Stimulated activated CD8-positive, alpha-beta memory T cell treated with anti-CD3 and anti-CD28 coated beads, Interleukin-4, amount 100 ng/mL, for 1 hour (primary cell): ENCODE measurements at places on chromosomes 1 and 21.

DNA sequence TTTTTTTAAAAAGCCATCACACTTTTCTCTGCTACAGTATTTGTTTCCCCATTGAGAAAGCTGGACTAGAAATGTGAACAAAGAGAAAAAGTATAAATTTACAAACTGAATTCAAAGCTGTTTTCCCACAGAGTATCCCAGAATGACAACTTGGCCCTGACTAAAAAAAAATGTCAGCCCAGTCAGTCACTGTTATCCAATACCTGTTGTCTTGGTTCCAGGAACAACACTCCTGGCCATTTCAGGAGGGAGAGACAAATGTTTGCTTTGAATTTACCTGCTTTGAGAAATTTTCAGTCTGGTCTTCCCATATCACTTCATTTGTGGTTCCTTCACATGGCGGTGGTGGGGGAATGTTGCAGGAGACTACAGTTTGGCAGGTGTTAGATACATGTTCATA, 46.2 kb downstream of the COLGALT2 start:
- DNase-seq: no peak

GRCh38 chr1:8431019-8431418, 113.1 kb downstream of the SLC45A1 start:
- no peak for DNase-seq

DNA sequence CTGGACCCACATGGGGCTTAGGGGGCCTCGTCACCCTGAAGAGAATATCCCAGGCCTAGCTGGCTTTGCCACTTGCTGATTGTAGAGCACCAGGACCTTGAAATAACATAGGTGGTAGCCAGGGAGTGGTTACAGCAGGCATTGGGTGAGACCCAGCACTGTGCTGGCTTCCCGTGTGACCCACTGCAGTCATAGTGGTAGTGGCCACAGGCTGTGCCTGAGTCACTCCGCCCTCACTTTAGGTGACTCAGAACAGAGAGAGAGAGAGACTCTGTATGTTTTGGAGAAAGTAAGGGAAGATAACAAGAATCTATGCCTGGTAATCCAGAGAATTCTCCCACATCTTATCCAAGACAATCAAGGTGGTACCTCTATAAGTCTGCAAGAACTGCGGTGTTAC, 98.7 kb upstream of the LHX8 start:
- DNase-seq: no peak

DNA sequence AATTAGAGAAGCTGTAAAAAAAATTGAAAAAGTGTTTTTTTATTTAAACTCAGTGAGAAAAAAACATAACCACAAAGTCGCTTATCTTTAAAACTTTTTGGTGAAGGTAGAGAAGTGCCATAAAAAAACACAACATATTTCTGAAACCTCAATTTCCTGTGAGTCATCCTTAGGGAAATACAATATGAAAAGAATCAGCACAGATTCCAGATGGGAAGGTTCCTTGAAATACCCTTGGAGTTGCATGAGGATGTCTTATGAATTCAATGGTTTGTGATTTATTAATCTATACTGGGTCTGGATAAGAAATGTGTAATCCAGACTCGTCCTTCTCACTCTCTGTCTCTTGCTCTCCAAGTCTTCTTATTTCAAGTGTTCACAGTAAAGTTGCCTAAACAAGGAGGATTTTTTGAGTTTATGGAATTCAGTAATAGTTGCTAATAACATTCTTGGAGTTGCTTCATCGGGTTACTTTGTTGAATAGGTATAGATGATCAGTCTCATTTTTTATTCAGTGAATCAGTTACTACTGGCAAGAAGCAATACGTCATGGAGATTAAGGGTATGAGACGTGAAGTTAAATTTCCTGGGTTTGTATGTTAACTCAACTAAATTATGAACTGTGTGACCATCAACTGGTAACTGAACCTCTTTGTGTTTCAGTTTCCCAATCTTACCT, 191.4 kb downstream of the KCNK2 start:
- no peak for DNase-seq

DNA sequence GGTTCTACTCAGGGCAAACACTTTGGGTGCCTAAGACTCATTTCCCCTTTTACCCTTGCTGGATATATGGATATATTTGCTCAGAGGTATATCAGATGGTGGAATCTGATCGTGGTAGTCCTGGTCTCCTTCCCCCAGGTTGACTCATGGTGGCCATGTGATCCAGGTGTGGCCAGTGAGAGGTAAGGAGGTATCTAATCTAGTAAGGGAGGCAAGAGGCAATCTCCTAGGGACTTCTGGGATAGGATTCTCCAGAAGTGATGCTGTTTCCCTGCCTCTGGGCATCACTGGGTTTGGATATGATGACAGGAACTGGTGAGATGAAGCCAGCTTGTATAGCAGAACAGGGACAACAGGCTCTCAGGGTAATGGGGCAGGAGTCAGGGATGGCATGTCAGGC, 8.5 kb upstream of the DENND2D start:
- no peak for DNase-seq

- no peak for DNase-seq
Measured at GRCh38 chr1:199809311-199809710, 218.2 kb upstream of the NR5A2 start.

- DNase-seq: no peak
Measured at GRCh38 chr1:33275195-33275594, 18.9 kb downstream of the ZNF362 start.

DNA sequence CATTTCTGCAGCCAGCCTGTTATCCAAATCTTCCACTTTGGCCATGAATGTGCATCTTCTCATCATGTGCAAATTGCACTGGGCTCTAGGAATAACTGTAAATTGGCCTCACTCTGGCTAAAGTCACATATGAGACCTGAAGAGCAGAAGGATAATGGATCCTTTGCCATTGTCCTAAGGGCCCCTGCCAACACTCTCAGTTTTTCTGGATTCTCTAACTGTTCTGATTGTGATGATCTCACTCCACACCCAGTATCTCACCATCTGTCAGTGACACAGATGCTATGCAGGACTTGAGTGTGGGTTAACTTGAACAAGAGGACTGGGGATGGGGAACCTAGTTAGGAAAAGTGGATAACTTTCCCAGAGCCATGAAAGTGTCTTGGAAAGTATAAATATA, 8.5 kb upstream of the FYB2 start:
- DNase-seq: no peak

DNA sequence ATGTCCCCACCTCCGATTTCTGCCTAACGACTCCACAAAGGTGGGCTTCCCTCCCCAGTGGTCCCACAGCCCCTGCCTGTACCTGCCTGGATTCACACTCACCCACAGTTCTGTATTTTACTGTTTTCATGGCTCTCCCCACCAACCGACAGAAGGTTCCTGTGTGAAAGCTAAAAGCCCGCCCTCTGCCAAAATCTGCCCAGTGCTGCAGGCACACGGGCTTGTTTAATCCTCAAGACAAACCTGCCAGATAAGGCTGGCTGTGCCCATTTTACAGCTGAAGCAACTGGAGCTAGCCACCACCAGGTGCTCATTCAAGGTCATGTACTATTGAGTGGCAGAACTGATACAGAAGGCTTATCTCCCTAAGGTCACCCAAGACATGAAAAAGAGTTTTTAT, 114.5 kb downstream of the HIVEP3 start:
- no peak for DNase-seq

- DNase-seq: no peak
Measured at GRCh38 chr1:34441259-34442069, 264.8 kb downstream of the C1orf94 start.

DNA sequence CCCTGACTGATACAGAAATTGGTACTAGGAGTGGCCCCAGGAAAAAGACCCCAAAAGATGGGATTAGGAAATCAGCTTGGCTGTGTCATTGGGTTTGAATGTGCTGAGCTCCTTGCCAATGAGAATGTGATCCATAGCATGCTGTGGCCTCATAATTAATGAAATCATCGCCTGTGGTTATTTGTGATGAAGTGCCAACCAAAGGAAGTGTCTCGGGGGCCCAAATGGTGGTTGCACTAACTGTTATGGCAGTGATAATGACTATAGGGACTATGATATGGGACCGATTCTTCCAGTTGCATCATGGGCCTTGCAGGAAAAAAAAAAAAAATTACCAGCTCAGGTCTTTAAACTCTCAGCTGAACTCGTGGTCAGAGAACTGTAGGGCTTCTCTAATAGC, 15.4 kb upstream of the ZDHHC18 start:
- no peak for DNase-seq

DNA sequence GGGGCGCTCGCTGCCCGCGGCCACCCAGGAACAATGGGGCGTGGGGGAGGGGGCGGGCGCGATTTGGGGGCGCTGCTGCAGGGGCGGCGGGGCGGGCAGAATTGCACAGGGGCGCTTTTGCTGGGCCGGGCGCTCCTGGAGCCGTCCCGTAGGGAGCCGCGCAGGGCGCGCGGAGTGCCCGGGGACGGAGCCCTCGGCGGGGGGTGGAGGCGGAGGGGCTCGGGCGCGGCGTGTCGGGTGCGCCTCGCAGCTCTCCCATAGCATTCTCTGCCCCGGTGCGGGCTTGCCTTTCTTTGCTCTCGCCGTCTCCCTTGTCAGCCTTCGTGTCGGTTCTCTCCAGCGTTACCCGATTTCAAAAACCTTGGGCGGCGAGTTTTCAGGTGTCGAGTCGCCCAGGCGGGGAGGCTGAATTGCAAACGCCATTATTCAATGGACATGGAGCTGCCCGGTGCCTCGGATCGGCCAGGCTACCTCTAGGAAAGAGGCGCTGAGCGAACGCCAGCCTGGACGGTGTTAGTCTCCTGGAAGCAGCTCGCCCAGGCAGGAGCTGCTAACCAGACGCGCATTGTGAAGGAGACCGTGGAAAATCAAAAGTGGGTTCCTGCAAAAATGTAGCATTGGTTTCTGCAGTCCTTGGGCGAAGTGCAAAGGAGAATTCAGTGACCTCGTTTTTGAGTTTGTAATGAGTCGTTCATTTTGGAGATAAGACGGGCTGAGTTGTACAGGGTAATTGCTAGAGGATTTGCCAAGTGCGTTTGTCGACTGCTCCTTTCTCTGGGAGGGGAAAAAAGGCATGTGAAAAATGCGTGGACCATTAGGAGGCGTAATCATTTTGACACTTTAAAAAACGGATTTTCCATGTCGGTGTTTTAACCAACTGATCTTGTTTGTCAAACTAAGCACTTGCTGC, 626 bp downstream of the CXADR start:
- no peak for DNase-seq

GRCh38 chr1:2141025-2141424, 53.5 kb downstream of the FAAP20 start:
- DNase-seq: no peak

DNA sequence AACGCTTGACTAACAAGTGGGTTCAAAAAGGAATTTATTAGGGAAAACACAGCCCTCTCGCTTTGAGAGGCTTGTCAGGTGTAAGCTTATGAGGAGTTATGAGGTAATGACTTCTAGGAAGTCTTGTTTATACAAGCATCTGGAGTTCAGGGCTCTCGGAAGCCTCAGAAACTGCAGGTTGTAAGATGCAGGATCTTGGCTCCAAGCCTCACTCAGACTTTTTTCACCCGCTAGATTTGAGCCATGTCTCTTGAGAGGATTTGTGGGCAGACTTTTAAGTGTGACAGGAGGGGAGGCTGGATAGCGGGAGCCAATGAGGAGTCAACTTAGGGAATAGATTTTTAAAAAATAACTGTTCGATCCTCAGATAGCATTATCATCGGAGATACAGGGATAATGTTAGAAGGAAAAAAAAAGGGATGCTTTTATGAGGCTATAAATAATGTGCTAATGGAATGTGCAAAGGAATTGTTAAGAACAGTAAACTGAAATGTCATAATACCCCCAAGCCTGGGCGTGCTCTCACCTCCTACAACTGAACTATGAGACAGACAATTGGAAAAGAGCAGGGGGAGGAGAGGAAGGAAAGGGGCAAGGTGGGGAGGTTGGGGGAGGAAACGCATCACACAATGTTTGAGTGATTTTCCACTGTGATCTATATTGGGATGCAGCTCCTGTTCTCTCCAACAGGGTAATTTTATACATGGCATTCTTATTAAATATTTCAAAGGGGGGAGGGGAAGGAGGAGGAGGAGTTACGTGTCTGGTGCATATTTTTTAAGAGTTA, 107.4 kb upstream of the ESRRG start:
- no peak for DNase-seq

GRCh38 chr1:31033598-31033997, 31.9 kb downstream of the PUM1 start:
- DNase-seq: no peak

DNA sequence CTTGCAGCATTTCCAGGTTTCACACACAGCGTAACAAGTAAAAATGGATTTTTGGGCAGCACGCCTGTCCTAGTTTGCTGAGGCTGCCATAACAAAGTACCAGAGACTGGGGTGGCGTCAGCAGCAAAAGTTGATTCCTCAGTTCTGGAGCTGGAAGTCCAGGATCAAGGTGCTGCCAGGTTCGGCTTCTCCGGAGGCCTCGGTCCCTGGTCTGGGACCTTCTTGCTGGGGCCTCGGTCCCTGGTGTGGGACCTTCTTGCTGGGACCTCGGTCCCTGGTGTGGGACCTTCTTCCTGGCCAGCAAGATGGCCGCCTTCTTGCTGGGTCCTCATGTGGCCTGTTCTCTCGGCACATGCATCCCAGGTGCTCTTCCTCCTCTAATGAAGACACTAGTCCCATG, 104.0 kb downstream of the PDE9A start:
- no peak for DNase-seq

GRCh38 chr1:94068999-94069918, 51.7 kb downstream of the ABCA4 start:
- no peak for DNase-seq

DNA sequence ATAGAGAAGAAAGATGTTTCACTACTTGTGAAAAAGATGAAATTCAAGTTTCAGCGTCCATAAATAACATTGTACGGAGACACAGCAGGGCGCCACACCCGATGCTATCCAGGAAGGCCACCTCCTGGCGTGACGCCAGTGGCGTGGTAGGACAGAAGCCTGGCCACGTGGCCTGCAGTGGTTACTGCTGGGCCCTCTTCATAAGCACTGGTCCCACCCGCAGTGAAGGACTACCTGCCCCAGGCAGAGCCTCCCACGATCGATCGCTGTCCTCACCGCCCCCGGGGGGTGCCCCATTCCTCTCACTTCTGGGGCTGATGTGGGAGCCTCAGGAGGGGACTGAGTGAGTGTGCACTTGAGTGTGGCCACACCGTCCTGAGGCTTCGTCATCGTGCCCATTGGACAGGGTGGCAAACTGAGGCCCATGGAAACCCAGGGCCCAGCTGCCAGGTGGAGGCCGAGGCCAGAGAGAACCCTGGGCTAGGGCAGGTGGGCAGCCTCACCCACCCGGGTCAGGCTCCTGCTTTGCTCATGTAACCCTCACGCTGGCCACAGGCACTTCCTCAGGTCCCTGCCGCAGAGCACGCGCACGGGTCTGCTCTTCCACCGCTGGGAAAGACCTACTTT, 11.7 kb upstream of the HES5 start:
- DNase-seq: no peak

- DNase-seq: no peak
Measured at GRCh38 chr1:185695299-185695698, 38.9 kb upstream of the HMCN1 start.

DNA sequence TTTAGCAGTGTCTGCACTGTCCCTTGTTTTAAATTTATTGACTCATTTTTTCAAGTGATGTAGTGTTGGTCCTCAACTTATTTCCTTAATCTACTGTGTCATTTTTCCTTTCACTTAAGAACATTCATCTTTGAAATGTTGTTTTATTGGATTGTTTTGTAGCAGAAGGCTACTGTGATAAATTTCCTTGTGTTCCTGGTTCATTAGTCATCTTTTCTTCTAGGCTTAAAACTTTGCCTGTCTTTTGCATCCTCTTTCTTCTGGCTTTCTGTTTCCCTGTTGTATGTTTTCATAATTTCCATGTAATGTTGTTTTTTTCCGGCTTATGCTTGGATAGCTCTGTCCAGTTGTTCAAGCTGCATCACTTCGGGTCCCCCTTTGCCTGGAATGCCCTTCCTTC, 61.9 kb downstream of the UBE2T start:
- no peak for DNase-seq

GRCh38 chr1:32991819-32992488, 27.3 kb upstream of the RNF19B start:
- no peak for DNase-seq

GRCh38 chr1:46285730-46286477, 17.5 kb downstream of the LRRC41 start:
- no peak for DNase-seq
